Stomach (tissue), 19 donors: ENCODE measurements at places on chromosomes 5 and 9. TPM values are rescaled to one million over a fixed set of nuclear protein-coding genes. Genes with fewer than 3 reads are reported as not detected.

The TRIP13 gene
- total RNA-seq = 5.9 TPM

The SH2D3C gene
- 1.8 TPM for total RNA-seq

The MOB3B gene
- total RNA-seq = 20.1 TPM

The ZNF367 gene
- 9.8 TPM for total RNA-seq

The NOXA1 gene
- 43.2 TPM for total RNA-seq

The ZNF79 gene
- 5.1 TPM for total RNA-seq

The ENHO gene
- total RNA-seq = 5.0 TPM
